Activated T-cell treated with anti-CD3 and anti-CD28 coated beads for 48 hours (primary cell): ENCODE measurements at places on chromosomes 3 and 15.

GRCh38 chr15:26451995-26452394, 320.9 kb downstream of the GABRB3 start:
- DNase-seq: no peak

GRCh38 chr15:98771541-98771940, 123.2 kb downstream of the IGF1R start:
- no peak for DNase-seq

- no peak for DNase-seq
Measured at GRCh38 chr3:40968666-40969065, 230.6 kb upstream of the CTNNB1 start.

DNA sequence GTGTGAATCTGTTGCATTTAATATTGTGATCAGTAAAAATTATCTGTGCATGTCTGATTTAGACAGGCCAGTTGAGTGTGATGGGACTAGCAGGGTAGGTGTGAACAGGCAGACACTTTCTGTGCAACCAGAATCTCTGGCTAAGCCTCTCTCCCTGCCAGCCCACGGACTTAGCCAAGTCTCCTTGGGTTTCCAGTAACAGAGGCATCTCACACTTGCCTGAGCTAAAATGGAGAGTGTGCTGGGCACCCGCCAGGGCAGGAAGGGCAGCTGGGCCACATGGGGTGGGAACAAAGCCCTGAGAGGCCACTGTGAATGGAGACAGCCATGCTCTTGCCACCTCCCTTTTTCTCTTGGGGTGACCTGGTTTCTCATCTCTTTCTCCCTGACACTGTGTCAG, 12.5 kb upstream of the RPS27L start:
- no peak for DNase-seq

- no peak for DNase-seq
Measured at GRCh38 chr3:43192028-43192427, 86.1 kb upstream of the POMGNT2 start.

DNA sequence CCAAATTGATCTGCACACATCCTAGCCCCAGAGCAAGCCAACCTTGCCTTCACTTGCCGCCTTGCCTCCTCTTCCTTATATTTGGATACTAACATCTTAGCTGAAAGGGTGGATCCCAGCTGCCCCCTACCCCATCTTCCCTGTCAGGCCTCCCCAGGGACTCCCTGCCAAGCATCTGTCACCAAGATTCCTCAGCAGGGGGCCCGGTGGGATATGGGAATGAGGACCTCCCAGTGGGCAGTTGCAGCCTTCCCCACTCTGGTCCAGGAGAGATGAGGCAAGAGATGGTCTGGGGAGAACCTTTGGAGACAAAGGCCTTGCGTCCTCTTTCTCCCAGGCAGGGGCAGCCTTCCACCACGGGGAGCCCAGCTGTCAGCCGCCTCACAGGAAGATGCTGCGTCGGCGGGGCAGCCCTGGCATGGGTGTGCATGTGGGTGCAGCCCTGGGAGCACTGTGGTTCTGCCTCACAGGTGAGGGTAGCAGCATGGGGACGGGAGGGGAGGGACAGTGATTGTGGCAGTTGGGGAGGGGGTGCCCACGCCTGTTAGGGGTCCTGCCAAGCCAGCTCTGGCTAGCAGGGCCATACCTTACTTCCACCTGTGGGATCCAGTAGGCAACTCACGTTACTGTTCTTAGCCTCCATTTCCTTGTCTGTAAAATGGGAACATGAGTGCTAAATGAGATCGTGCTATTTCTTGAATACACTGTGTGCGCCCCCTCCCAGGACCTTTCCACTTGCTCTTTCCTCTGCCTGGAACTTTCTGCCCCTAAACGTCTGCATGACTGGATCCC, 15.3 kb downstream of the CD276 start:
- DNase-seq: no peak

- DNase-seq: no peak
Measured at GRCh38 chr15:100728371-100729201, 126.2 kb downstream of the ASB7 start.

- DNase-seq: no peak
Measured at GRCh38 chr3:71652781-71653413, 69.4 kb upstream of the FOXP1 start.

DNA sequence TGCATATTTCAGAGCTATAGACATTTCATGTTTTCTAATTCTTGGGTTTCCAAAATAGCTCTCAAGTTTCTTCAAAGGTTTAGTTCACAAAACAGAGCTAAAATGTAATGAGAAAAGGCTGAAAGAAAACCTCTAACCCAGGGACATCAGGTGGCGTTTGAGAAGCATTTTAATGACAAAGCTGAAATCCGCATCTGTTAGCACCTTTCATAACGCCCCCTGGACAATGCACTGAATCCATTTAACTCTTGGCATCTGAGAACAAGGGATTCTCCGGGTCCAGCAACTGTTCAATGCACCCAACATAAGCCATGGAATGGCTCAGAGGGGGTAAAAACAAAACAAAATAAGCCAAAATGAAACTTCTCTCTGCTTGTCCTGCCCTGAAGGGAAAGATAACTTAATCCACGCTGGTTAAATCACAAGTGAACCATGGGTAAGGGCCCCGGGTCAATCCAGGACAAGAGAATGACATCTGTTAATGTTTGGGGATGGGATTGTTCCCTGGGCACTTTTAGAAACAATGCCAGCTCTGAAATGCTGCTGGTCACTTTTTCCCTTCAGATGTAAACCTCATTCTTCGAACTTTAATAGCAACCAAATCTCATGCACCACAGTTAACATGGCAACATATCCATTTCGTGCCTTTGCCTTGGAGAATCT, 466.2 kb upstream of the ADAMTS9 start:
- no peak for DNase-seq
